ENCODE measurements at places on chromosomes 7 and 10.

- no peak for DNase-seq
Observed at GRCh38 chr10:132520177-132520811, 17.3 kb upstream of the INPP5A start.

DNA sequence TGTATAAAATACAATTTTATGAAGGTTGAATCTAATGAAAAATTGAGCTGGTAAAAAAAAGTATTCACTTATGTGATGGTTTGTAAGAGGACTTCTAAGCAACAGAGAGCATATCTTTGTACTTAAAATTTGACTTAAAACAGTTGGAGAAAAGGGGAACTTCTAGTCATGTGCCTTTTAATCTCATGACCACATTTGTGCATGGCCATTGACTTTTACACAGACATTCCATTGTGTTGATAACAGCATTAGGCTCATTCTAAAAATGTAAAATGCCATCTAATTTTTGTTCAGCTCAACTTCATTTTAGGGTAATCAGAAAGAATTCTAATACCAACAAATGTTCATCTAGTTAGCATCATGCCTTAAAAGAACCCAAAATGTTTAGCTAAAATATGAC is 119.9 kb downstream of the HPSE2 start:
- DNase-seq = no peak

DNA sequence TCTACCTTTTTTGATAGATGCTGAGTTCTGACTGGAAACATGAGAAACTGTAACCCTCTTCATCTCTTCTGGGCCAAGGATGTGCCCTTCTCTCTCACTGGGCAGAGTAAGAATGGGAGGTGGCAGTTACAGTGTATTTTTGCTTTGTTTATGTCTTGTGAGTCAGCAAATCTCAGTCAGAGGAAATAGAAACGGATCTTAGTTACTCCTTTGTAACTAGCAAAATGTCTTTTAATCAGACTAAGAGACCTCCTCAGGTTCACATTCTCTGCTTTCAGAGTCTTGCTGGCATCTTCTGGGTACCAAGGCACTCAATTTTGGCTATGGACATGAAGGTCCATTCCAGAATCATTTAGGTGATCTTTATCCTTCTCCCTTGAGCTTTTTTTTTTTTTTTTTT is 70.9 kb downstream of the HHEX start:
- no peak for DNase-seq

DNA sequence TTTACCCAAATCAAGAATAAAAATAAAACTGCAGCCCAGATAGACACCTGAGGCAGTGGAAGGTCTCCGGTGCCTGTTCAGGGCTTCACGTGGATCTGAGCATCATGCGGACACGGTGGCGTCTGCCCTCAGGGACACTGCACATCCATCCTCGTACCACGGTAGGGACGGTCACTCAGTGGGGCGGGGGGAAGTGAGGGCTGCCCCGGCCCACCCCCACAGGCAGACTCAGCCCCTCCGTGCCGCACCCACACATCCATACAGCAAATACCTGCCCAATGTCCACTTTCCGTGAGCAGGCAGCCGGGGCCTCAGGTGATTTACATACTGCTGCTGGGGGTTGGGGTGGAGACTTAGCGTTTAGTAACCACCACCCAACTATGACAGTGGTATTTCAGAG is 207.8 kb downstream of the DIP2C start:
- DNase-seq = no peak

GRCh38 chr10:63833411-63834060 is 312.3 kb downstream of the REEP3 start:
- DNase-seq = no peak

- DNase-seq = no peak
Observed at GRCh38 chr10:1559311-1559710, 178.0 kb downstream of the ADARB2 start.

- no peak for DNase-seq
Observed at GRCh38 chr7:157278791-157279724, 57.7 kb upstream of the DNAJB6 start.

DNA sequence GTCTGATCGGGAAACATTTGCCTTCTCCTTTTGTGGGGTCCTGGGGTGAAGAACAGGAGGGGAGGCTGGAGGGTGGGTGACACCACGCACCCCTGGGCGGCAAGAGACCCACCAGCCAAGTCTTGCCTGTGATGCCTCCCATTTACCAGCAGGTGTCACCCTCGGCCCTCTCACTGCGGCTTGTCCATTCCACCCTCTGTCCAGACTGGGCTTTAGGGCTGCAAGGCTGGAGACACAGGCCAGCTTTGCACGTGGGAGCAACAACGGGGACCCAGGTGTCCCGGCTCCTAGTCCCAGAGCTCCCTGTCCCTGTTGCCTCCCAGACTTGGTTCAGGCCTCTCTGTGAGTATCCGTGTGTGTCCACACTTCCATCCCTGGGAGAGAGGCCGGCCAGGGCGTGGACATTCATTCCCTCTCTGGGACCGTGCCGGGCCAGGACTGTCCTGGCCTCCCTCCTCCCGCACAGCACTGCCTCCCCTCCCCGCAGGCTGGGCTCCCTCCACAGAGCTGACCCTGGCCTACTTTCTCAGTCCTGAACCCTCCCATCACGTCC is 36.2 kb upstream of the GTF2IRD1 start:
- peak; percentile 47 for DNase-seq

- DNase-seq = no peak
Observed at GRCh38 chr7:51472873-51473272, 156.3 kb upstream of the COBL start.

DNA sequence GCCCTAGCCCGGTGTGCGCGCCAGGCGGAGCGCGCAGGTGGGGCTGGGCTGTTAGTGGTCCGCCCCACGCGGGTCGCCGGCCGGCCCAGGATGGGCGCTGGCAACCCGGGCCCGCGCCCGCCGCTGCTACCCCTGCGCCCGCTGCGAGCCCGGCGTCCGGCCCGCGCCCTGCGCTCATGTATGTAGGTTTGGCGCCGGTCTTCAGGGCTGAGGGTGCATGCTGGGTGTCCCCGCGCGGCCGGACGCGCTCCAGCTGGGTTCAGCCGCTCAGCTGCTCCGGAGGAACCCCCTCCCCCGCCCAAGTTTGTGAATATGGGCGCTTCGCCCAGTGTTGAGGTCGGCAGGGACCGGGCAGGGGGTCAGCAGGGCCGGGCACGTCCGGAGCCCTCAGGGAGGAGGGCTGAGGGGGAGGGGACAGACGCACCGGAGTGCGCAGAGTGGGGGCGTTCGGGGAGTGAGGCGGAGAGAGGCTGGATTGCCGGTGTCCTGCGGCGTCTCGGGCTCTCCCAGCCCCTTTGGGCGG is 559 bp downstream of the VWC2 start:
- DNase-seq = no peak

GRCh38 chr10:7572391-7572790 is 94.4 kb downstream of the ITIH5 start:
- no peak for DNase-seq

DNA sequence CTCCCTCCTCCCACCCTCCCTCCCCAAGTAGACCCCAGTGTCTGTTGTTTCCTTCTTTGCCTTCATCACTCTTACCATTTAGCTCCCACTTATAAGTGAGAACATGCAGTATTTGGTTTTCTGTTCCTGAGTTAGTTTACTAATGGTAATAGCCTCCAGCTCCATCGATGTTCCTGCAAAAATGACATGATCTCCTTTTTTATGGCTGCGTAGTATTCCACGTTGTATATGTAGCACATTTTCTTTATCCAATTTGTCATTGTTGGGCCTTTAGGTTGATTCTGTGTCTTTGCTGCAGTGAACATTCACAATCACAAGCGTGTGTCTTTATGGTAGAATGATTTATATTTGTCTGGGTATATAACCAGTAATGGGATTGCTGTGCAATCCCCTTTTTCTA is 51.8 kb upstream of the ARHGAP12 start:
- no peak for DNase-seq

DNA sequence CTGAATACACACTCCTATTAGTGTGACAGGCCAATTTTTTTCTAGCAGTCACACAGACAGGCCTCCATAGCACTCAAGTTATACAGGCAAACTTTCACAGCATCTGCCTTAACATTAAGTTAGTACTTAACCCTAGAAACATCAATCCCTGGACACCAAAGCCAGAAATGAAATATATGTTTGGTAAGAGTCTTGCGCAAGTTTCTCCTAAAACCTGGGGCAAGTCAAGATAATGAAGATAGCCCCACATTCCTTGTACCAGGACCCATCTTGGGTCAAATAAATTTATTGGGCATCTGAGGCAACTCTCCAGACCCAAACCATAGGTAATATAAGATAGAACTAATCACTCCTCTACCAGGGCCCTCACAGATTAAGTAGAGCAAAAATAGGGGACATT is 70.8 kb upstream of the ZNF92 start:
- no peak for DNase-seq

- no peak for DNase-seq
Observed at GRCh38 chr10:104259999-104260774, 5.5 kb downstream of the GSTO1 start.

DNA sequence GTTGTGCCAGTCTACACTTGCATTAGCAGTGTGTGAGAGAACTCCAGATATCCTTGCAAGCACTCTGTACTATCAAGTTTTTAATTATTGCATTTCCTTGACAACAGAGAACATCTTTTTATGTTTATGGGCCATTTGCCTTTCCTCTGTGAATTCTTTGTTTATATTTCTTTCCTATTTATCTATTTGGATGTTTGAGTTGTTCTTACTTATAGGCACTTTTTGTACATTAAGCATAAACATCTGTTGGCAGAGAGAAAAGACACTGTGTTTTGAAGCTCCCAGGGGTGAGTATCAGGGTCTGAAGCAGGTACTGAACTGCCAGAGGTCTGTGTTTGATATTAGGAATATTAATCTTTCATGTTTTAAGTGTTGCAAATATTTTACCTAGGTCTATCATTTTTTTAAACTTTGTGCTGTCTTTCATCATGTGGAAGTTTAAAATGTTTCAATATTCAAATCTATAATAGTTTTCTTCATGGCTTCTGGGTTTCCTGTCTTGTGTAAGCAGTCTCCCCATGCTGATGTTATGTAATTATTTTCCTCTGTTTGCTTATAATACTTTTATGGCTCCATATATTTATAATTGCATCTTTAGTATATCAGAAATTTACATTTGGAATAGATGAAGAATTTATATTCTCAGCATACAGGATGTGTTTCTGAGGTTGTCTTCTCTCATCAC is 17.7 kb upstream of the PDCD4 start:
- no peak for DNase-seq

GRCh38 chr7:74039337-74039736 is 11.4 kb downstream of the ELN start:
- no peak for DNase-seq

GRCh38 chr7:20141666-20142065 is 75.5 kb downstream of the MACC1 start:
- no peak for DNase-seq

- no peak for DNase-seq
Observed at GRCh38 chr10:60009710-60010383, 103.5 kb upstream of the CCDC6 start.

GRCh38 chr7:40843338-40843985 is 708.7 kb downstream of the SUGCT start:
- DNase-seq = no peak
